Aorta (tissue), 5 donors: ENCODE measurements at places on chromosomes 6 and 20. TPM values are rescaled to one million over a fixed set of nuclear protein-coding genes. Genes with fewer than 3 reads are reported as not detected.

Gene ZBTB12
- 1.8 TPM for total RNA-seq

DNA sequence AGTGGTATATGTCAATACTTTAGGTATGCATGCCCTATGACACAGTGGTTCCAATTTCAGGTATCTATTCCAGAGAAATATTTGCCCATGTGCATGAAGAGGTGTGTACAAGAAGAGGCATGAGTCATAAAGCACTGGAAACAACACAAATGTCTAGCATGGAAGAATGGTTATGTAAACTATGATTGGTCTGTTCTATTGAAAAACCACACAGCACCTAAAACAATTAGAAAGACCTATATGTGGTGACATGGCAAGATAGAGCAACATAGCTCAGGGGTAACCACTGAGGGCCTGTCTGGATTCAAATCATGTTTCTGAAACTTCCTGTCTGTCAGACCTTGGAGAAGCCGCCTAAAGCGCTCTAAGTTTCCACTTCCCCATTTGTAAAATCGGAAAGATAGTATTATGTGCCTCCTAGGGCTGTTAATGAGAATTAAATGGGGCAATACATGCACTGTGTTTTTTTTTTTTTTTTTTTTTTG lies 76.0 kb upstream of the SHLD1 start:
- H3K27me3 ChIP-seq = peaks cover 1% of the 10 kb centered on the region
- H3K4me3 ChIP-seq = no peak overlapping the region
- no peaks in the 10 kb centered on the region for H3K36me3 ChIP-seq
- no peak for DNase-seq
- H3K4me1 ChIP-seq = no peaks in the 10 kb centered on the region

GRCh38 chr20:25011831-25012241 lies 19.3 kb upstream of the APMAP start:
- H3K4me1 ChIP-seq = no peaks in the 10 kb centered on the region
- peaks cover 7% of the 10 kb centered on the region for H3K36me3 ChIP-seq
- no peak overlapping the region for H3K4me3 ChIP-seq
- no peak overlapping the region for H3K27ac ChIP-seq

Gene CNKSR3
- total RNA-seq = 19.3 TPM

DNA sequence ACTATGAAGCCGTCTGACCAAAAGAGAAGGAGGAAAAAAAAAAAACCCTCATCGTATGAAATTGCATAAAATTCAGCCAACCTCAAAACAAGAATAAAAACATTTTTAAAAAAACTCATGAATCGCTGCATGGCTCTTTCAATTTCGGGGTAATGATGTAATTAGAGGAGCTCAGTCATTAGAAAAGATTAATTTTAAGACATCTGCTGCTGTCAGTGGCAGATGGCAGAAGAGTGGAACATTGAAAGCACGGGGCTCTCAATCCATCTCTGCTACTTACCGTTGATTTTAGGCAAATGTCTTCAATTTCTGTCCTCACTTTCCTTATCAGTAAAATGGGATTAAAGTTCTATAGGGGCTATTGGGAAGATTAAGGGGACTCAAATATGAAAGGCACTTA lies 79.1 kb downstream of the EYA2 start:
- no peak for DNase-seq
- H3K4me3 ChIP-seq = no peak overlapping the region
- no peaks in the 10 kb centered on the region for H3K36me3 ChIP-seq

Gene CST7
- 3.1 TPM for total RNA-seq
